ENCODE measurements at places on chromosomes 4 and X.

DNA sequence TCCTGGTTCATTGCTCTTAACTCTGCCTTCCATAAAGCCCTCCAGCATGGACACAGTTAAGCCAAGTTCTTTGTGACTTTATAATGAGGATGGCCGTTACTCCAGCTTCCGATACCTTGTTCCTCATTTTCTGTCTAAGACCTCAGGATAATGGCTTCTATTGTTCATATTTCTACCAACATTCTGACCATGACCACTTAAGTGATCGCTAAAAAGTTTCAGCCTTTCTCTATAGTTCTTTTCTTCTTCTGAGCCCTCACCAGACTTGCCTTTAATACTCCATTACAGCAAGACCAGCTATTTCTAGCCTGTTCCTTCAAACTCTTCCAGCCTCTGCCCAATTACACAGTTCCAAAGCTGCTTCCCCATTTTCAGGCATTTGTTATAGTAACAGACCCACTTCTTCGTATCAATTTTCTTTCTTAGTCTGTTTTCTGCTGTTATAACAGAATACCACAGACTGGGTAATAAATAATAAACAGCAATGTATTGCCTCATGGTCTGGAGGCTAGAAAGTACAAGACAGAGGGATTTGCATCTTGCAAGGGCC lies 12.3 kb downstream of the RNF175 start:
- no peak for DNase-seq

GRCh38 chrX:15468036-15468435 lies 25.1 kb downstream of the PIR start:
- peak; percentile 12 for DNase-seq

GRCh38 chr4:163966612-163967011 lies 472.1 kb downstream of the TMA16 start:
- no peak for DNase-seq

GRCh38 chrX:68261060-68261672 lies 172.1 kb downstream of the OPHN1 start:
- no peak for DNase-seq

DNA sequence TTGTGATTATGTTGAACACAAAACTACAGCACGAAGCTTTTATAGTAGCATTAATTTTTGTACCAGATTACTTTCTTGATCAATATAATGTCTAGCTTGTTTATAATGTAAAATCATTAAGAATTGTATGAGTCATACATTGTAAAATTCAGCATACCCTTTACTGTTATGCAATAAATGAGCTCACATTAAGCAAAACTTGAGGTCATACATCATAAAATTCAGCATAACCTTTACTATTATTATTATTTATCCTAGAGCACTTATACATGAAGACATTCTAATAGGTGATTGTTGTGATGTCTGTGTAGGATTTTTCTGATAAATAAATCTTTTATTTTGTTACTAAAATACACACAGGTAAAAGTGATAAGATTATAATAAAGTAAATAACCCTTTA lies 49.4 kb downstream of the DTHD1 start:
- DNase-seq = no peak

DNA sequence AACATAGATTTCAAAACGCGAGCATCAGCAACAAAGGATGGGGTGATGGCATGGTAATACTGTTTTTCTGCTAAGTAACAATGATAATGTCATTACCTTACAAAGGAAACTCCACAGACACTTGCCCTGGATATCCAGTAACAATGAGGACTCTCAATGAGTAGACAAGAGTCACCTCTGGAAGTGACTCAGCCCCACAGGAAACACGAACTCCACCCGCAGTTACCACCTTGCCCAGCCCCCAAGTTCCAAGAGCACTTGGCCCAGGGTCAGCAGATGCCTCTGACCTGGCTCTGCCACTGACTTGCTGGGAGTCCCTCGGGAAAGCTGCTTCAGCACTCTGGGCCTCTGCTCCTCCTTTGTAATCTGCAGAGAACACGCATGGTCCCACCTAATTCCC lies 110.3 kb upstream of the MAP3K15 start:
- peak; percentile 5 for DNase-seq

GRCh38 chr4:27318740-27319139 lies 458.1 kb downstream of the STIM2 start:
- DNase-seq = peak; percentile 14

- no peak for DNase-seq
These were observed 705 bp upstream of the CRMP1 start for GRCh38 chr4:5893591-5893990.

GRCh38 chr4:59247032-59247431 lies 1953.1 kb upstream of the ADGRL3 start:
- DNase-seq = peak; percentile 5

DNA sequence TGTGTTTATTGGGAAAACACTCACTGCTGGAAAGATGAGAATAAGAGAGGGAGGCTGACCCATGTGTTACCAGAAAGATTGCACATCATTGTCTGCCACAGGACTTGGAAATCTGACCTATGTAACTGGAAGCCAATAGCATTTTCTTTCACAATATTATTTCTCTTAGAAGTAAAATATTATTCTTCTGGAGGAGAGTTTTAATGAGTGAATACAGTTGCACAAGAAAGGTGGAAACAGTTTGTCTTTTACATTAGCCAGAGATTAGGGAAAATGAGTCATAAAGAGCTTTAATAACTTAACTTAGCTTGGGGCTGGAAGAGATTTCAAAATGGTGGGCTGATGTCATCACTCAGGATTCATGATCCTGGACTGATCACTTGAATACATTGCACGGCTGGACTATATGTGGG lies 31.5 kb upstream of the LNX1 start:
- peak; percentile 49 for DNase-seq

- DNase-seq = no peak
These were observed 38.8 kb downstream of the CLCN3 start for GRCh38 chr4:169658975-169659715.

DNA sequence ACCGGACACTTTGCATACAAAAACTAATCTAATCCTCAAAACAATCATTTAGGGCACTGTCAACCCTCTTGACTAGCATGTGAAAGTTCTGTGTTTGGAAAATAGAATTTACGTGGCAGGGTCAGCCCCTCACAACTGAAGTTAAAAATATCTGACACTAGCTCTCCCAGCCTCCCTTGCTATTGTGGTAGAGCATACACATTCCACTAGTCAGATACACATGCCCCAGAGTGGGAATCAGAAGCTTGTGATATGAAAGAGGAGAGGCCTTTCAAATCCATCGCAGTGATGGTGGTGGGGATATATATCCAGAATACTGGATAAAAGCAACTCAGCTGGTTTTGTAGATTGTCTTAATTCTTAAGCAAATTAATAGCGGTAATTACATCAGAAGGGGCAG lies 205.7 kb upstream of the IL15 start:
- DNase-seq = no peak

DNA sequence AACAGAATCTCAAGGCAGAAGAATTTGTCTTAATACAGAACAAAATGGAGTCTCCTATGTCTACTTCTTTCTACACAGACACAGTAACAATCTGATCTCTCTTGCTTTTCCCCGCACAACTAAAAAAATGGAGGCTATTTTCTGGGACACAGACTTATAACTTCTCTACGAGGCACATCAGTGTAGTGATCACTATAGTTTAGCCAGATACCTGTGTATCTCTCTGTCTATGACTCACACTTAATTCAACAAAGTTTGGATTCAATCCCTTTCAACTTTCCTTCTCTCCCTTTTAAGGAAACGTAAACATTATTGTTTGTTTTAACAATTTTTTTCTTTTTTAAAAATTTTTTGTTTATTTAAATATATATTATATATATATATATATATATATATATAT lies 29.4 kb downstream of the APELA start:
- DNase-seq = no peak

- no peak for DNase-seq
These were observed 96.5 kb downstream of the WWC2 start for GRCh38 chr4:183195534-183195933.

GRCh38 chr4:183142571-183143550 lies 43.8 kb downstream of the WWC2 start:
- peak; percentile 81 for DNase-seq

DNA sequence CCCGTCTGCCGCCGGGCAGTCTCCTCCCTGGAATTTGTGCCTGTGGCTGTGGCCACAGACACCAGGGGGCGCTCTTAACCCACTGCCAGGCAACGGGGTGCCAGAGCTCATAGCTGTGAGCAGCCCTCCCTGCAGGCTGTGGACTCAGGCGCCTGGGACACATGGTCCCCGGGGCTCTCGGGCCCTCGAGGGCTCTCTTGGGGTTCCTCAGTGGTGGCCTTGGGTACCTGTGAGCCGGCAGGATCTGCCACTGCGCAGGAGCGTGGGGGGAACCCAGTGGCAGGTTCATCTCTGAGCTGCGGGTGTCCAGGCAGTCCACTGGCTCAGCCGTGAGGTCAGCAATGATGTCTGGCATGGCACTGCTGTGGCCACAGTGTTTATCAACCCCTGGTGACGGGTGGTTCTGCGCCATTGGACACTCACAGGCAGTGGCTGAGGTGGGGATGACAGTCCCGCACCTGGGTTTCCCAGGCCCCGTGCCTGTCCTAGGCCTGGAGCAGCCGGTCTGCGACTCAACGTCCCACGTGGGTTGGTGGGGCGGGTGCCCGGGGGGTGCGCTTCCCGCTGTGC lies 37.2 kb downstream of the PCGF3 start:
- peak; percentile 63 for DNase-seq

DNA sequence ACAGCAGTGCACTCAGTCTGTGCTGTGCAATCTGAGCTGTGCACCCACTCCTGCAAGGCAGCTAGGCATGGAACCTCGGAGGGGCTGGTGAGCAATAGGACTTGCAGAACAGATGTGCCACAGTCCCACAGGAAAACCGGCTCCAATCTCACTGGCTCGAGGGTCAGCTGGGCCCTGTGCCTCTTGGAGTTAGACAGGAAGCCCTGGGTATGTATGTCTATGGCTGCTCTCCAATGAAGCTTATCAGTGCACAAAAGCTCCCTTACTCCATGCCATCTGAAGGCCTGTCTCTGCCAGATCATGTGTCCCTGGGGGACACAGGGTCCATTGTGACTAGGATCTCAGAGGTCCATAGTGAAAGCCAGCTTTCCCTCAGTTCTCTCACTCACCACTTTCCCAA lies 335.8 kb downstream of the SH3BGRL start:
- no peak for DNase-seq

DNA sequence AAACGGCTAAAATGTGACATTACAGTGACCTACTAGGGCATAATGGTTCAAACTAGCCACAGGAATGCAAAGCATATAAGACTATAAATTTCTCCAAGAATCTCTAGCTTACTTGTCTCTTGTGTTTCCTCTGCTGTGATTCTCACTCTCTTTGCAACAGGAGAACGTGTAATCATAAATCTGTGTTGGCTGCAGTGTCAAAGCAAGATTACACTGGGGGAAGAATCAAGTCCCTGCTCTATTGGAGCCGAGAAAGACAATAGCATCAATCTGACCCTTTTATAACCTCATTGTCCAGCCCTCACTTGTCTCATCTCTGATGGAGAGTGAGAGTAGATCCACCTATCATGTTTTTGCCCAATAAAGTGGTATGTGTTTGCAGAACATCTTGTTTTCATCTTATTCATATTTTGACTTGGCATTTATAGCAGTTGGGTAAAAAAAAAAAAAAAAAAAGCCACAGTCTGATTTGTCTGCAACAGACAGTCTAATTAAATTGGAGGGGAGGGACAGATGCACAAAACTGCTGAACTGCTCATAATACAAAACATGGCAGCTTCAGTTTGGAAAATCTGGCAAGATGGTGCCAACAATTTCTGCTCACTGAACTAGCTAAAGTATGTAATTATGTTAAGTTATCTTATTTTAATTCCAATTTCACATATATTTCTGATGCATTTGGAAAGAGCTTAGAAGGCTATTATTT lies 165.0 kb upstream of the GABRA2 start:
- no peak for DNase-seq

GRCh38 chr4:15894921-15895916 lies 43.3 kb downstream of the FGFBP1 start:
- no peak for DNase-seq

- no peak for DNase-seq
These were observed 105.8 kb upstream of the DCLK2 start for GRCh38 chr4:149972407-149972806.

- DNase-seq = no peak
These were observed 756.5 kb upstream of the AGA start for GRCh38 chr4:178198691-178199090.

DNA sequence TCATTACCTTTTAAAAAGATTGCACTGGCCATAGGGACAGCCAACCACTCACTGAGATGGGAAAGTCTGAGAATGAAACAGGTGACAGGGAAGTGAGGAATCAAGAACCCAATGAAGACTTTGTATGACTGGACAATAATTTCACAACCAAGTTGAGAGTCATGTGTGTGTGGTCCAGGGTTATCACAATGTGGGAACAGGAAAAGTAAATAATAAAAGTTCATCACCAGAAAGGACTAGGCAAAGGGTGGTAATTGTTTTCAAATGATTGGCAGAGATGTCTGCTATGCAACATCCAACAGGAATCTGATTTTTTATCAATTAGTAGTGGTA lies 129.3 kb downstream of the AMELX start:
- no peak for DNase-seq
